ENCODE measurements at places on chromosomes 2 and 18.

GRCh38 chr2:217858519-217859491 is 144.0 kb downstream of the TNS1 start:
- no peak for DNase-seq

GRCh38 chr2:229363185-229363814 is 92.2 kb upstream of the PID1 start:
- DNase-seq = no peak

DNA sequence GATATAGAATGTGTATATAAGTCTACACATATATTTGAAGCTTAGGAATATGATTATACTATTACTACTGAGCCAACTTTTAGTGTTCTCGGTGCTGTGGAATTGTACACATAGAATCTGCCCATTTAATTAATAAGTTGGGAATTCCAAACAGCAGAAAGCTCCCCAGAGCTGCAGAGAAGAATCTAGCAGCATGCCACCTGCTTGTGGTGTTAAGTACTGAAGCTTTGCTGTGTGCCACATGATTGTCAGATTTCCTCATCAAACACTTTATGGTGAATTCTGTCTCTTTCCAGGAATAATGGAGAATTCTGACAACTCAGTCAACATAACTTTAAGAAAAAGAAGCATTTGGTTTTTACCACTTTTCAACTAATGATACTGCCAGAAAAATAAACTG is 117.8 kb downstream of the WDSUB1 start:
- DNase-seq = peak; percentile 11

DNA sequence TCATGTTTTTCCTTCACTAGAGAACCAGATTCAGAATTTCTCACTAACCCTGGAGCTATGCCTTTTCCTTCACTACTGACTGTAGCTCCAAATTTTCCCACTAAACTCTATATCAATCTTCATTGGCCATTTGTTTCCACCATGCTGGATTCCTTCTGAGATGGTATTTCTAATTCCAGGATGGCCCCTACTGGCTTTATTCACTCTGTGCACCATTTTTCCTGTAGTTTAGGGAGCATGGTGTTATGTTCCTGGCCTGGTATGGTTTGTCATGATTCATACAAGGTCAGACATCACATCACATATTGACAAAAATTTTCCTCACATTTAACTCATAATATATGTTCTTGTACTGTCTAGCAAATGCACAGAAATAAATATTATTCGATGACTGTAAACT is 229.2 kb upstream of the TFPI start:
- DNase-seq = peak; percentile 3

DNA sequence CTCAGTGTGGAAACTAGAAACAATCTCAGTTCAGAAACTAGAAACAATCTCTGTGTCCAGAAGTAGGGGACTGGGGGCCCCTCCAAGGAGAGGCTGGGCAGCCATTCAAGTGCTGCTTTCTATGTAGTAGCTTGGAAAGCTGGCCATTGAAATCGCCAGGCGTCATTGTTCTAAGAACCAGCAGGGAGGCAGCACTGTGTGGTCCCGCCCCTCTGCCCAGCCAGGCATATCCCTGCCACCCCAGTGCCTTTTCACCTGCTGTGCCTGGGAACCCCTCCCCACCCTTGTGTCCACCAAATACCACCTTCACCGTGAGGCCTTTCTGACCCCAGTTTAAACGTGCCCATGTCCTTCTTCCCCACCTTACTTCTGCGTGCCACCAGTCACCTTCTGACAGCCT is 221.6 kb downstream of the GBX2 start:
- no peak for DNase-seq

GRCh38 chr2:176067589-176068418 is 16.0 kb downstream of the EVX2 start:
- no peak for DNase-seq

DNA sequence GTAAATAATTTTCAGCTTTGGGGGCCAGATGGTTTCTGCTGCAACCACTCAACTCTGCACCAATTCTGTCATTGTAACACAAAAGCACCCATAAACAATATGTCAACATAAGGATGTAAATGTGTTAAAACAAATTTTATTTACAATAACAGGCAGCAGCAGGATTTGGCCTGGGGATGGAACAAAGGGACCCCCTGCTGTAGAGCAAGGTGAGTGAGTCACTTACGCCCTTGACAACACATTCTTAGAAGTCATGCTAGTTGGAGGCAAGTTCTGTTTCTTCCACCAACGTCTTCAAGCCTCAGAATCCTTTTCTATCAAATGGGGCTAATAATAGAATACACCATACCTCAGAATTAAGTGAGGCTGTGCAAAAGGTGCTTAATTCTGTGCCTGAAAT is 610.2 kb upstream of the SYT4 start:
- DNase-seq = no peak

- DNase-seq = no peak
Measured at GRCh38 chr2:144774809-144775208, 254.9 kb upstream of the ZEB2 start.

GRCh38 chr18:13989199-13989598 is 73.9 kb upstream of the MC2R start:
- no peak for DNase-seq

GRCh38 chr2:8120506-8120860 is 561.4 kb upstream of the ID2 start:
- no peak for DNase-seq

DNA sequence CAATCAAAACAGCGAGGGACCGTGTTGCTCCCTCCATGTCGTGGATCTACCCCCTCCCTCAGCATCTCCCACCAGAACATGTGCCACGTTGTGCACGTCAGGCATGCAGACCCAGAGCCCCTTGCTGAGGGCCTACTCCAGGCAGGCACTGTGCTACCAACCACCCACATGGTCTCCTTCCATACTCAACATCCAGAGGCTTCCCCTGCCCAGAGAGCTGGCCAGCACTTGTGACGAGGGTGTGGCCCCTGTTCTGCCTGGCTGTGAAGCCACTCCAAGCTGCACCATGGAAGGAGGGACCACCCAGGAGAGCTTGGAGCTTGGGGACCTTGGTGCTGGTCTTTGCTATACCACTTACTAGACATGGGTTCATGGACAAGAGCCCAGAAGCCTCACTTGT is 40.5 kb downstream of the REEP1 start:
- DNase-seq = no peak

- DNase-seq = no peak
Measured at GRCh38 chr18:53644799-53645471, 579.5 kb downstream of the MBD2 start.

DNA sequence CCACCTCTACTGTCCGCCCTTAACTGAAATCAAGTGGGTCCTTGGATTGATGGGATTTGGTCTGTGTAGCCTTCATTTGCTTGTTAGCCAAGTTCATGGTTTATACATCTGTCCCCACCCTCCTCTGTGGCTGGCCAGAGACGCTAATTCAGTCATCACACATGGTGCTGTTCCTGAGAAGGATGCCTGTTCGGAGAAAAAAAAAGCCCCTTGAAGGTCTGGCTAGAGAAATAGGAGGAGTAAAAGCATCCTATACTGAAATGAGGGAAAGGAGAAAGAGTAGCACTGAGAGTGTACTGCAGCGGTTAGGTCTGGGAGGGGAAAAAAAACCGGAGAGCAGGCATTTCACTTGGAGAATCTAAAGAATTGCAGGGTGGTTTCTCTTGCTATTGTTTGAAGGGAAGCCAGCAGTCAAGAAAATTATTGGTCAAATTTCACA is 180.6 kb upstream of the EPAS1 start:
- DNase-seq = no peak

- no peak for DNase-seq
Measured at GRCh38 chr2:168748461-168748860, 54.0 kb upstream of the NOSTRIN start.

Data from ACHN (cell line).